Glomerular endothelial cell (primary cell): ENCODE measurements at places on chromosomes 3 and 15. TPM values are rescaled to one million over a fixed set of nuclear protein-coding genes. Genes with fewer than 3 reads are reported as not detected.

SYNPR gene
- total RNA-seq: not detected in 2 replicates

GRCh38 chr3:58204720-58205119 lies 6.1 kb downstream of the DNASE1L3 start:
- no peak for DNase-seq

- no peak for DNase-seq
These were observed 35.2 kb downstream of the ANP32A start for GRCh38 chr15:68785541-68785940.

GRCh38 chr15:48721061-48721810 lies 75.7 kb upstream of the FBN1 start:
- DNase-seq: no peak

DNA sequence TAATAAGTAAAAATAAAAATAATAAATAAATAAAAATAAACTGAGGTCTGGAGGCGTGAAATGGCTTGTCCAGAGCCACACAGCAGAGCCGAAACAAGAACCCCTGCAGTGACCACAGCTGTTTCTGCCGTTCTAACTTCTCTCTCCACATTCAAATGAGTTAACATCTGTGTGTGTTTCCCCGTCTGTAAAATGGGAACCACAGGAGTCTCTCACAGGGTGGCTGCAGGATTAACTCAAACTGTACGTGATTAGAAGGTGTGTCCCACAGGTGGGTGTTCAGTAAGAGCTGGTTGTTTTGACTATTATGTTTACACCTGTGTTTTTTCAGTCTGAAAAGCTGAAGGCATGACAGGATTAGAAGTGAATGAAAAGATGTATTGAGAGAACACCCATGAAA lies 27.0 kb upstream of the MUC4 start:
- no peak for DNase-seq

HOMER2 gene
- 8.5 and 15.5 TPM in 2 replicates for total RNA-seq

CD86 gene
- not detected in 2 replicates for total RNA-seq

GRCh38 chr3:71356265-71356664 lies 227.3 kb downstream of the FOXP1 start:
- DNase-seq: no peak

PTH1R gene
- total RNA-seq: not detected in 2 replicates

- DNase-seq: no peak
These were observed 46.8 kb downstream of the CMTM6 start for GRCh38 chr3:32455609-32456428.

ZNF501 gene
- total RNA-seq: 2.2 and 4.0 TPM in 2 replicates

GRCh38 chr3:188573956-188574355 lies 420.0 kb downstream of the LPP start:
- DNase-seq: no peak

CPLX3 gene
- total RNA-seq: not detected in 2 replicates

SENP8 gene
- total RNA-seq: 1.4 and 2.5 TPM in 2 replicates

PPP4R2 gene
- total RNA-seq: 33.5 and 37.0 TPM in 2 replicates

DNA sequence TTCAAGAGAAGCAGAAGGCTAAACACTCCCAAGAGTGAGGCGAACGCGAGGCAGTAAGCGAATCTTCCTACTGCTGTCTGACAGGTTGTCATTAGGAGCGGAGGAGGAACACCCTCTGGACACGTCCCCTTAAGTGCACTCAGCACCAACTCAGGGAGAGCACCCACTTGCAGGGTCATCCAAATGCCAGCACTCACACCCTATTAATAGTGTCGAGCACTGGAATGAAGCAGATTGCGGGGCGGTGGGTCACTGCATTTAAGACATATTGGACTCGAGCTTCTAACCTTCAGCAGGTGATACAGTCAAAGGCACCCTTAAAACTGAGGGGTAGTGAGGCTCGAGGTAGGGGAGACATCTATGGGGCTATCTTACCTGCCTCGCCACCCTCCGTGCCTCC lies 28.7 kb downstream of the SH3BP5 start:
- DNase-seq: no peak

- DNase-seq: no peak
These were observed 390 bp upstream of the TLE3 start for GRCh38 chr15:70098153-70098460.

GRCh38 chr3:154364849-154365248 lies 40.6 kb upstream of the DHX36 start:
- no peak for DNase-seq

GRCh38 chr15:88288206-88288605 lies 31.7 kb upstream of the NTRK3 start:
- DNase-seq: no peak

GPD1L gene
- total RNA-seq: 8.3 and 9.2 TPM in 2 replicates

DNA sequence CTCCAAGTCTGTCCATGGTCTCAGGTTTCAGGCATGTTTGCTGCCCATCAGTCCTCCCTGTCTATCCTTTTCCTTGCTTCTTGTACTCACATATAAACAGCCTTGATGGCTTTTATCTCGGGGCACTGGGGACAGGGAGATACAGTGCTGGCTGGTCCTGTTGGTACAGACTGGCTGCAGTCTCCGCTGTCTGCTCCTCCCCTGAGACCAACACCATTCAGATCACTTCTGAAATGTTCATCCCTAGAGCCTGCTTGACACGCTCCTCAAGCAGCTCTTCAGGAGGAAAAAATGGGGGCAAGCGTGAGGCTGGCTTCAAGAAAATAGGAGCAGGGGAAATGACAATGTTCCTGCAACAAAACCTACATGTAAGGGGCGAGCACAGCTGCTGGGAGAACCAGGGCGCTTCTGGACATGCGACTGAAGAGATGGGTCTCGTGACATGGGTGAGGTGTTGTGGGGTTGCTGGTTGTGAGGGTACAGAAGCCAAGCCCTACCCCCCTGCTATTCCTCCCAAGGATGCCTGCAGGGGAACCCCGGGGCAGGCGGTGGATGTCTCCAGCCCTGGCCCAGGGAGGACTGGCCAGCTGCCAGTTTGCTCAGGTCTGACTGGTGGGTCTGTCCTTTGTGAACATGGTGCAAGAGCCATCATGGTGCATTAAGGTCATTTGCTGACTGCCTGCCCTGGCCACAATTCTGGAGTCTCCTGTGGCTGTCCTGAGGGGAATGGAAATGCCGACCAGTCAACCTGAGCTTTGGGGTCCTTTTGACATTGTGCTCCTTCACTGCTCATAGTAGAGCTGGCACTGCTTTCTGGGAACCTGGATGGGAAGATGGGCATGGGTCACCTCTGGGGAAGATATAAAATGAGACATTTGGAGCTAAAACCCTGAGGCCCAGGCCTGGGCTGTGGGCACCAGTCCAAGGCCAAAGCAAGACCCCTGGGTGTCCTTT lies 40.1 kb downstream of the KY start:
- no peak for DNase-seq

DNA sequence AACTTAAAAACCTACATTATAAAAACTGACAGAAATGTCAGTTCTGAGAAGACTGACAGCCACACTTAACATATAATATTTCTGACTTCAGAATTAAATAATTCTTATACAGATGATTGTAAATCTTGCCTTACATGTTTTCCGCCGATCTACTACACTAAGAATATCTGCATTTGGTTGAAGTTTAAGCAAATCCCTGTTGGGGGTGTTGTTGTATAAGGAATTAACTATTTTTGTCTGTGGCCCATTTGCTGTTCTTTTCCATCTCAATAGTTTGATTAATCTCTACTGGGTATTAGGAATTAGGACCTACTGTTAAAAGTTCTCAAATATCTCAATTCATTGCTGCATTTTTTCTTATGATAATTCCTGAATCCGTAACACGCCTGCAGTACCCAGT lies 838.3 kb upstream of the ROBO1 start:
- no peak for DNase-seq

DNA sequence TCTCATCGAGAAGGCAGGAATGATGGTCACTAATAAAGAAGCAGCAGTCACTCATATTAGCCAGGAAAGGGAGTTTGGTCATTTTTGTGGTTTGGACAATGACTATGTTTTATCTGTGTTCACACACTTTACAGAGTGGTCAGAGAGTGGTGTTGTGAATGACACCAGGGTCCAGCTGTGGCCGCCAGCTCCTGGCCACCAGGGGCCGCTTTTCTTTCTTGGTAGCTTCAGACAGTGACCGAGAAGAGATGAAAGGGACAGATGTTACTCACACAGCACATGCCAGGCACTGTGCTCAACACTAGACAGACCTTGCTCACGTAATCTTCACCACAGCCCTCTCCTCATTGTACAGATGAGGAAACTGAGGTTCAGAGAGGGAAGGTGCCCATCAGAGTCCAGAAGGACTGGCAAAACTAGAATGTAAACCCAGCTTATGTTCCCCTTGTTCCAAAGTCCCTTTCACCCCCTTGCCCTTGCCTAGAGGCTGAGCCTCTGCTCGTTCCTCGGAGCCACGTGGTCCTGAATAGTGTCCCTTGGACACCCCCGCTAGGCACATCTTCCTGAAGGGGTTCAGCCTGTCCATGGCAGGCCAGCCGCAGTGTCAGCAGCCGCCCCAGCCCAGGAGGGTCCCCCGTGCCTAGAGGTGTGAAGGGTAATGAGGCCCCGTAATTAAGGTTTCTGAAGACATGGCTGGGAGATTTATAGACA lies 55.6 kb downstream of the CYP11A1 start:
- no peak for DNase-seq

- DNase-seq: no peak
These were observed 1.2 kb downstream of the CLSTN2 start for GRCh38 chr3:139935866-139936817.

DNA sequence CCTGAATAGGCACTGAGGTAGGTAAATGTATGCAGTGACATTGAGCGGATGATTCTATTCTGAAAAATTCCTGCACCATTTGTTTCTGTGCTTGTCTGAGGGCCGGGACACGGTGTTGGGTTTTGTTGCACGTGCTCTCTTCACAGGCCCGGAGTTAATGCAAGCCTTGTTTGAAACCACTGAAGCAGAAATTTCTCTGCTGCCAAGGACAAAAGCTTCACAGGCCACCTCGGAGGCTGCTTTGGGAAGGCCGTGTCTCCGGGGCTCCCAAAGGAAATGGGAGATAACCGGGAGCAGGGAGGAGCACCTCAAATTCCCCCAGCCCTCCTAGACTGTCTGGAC lies 179.4 kb downstream of the OPA1 start:
- no peak for DNase-seq

TGM5 gene
- not detected in 2 replicates for total RNA-seq

SLC24A5 gene
- total RNA-seq: not detected in 2 replicates

DNA sequence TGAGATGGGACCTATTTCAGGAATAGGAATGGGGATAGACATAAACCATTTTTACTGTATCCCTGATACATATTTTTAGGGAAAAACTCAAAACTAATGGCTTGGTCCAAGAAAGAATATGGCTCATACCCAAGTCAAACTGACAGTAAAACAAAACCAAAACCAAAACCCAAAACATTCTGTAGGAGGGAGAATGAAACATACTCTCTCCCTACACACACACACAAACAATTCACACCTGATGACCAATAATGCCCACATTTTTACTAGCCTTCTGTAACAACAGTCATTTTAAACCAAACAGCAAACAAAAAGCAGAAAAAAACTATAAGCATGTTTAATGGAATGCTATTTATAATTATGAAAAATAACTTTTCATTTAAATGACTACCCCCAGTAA lies 74.9 kb downstream of the NBEAL2 start:
- DNase-seq: no peak

GRCh38 chr3:136920904-136921611 lies 36.7 kb upstream of the IL20RB start:
- no peak for DNase-seq

GRCh38 chr15:62626903-62627302 lies 415.6 kb upstream of the TPM1 start:
- DNase-seq: no peak

NDN gene
- 47.8 and 63.3 TPM in 2 replicates for total RNA-seq

DNA sequence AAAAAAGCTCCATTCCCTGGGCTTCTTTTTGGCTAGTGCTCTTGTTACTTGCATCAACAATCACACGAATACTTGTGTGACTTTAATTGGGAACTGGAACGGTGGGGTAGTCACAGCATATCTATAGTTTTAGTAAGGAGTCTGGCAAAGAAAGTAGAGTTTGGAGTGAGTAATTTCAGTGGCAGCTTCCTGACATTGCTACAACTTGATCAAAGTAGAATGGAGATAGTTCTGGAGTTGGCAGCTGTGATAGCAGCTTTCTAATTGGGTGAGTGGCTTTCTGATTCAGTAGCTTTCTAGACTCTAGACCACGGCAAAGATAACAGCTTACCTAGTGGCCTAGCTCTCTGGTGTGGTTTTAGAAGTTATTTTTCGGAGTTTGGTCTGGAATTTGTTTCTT lies 475.0 kb downstream of the TUSC7 start:
- no peak for DNase-seq

- DNase-seq: no peak
These were observed 20.3 kb downstream of the C3orf33 start for GRCh38 chr3:155785662-155786295.

DNA sequence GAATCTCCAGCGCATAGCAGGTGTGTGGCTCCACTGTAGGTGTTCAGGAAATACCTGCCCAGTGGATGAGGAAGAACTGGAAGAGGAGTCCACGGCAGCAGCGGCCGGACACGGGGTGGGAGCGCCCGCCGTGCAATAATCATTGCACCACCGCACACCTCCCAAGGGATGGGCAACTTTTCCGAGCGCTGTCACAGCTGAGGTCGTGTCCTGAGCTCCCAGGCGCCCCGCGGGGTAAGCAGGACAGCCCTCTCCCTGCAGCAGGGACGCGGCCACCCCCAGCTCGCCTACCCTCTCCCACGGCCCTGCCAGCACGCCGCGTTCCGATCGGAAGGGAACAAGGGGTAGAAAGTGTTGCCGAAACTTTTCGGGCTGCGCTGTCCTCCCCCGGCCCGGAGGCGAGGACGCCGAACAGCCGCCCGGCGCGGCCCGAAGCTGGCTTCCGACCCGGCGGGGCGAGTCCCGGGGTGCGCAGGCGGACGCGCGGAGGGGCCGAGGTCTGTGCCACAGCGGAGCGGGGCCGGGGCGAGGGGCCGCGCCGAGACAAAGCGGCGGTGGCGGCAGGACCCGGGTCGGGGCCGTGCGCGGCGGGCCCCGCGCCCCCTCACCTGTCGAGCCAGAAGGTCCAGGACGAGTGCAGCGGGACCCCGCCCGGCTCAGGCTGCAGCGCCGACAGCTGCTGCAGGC lies 475 bp downstream of the EIF4E3 start:
- no peak for DNase-seq

DNA sequence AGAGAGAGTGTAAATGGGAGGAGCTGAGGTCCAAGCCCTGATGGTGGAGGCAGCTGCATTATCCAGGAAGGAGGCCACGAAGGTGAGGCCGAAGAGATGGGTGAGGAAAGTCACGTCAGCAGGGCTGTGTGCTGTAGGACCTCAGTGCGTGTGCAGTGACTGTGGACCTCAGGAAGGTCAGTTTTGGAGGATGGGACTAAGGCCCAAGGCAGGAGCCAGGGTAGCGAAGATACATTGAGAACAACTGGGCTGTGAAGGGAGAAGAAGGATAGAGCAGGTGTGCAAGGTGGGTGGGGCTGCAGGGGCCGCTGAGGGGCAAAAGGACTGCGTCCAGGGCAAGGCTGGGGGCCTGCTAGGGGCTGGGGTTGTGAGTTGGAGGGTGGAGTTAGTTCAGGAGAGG lies 4.9 kb downstream of the KLHL40 start:
- no peak for DNase-seq

ACAD9 gene
- total RNA-seq: 35.9 and 45.6 TPM in 2 replicates

DNA sequence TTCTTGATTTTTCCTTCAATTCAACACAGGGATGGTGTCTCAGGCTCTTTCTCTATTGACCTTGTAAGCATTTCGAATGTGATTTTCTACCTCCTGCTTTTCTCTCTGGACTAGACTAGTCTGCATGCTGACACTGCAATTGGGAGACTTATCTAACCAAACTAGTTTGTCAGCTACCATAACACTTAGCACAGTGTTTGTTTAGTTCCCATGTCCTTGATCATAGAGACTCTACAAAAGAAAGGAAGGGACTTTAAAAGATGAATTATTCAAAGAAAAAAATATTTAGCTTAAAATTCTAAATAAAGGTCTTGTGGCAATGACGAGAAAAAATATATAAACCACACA lies 407.0 kb downstream of the ERC2 start:
- DNase-seq: no peak
